ENCODE measurements at places on chromosomes 11 and 22.

DNA sequence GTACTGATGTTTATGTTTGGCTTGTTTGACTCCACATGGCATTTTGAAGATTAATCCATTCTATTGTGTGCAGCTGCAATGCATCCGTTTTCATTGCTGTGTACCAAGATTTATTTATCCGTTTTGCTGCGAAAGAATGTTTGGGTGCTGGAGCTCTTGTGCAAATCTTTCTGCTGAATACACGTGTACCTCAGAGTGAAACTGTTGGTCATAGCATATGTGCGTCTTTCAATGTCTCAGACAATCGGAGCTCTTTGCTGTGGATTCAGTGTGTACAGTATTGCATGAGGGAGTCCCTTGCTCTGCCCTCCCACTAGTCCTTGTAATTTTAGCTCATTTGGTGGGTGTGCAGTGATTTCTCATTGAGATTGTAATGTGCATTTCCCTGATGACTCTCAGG is 545.4 kb downstream of the TBC1D22A start:
- DNase-seq: no peak

DNA sequence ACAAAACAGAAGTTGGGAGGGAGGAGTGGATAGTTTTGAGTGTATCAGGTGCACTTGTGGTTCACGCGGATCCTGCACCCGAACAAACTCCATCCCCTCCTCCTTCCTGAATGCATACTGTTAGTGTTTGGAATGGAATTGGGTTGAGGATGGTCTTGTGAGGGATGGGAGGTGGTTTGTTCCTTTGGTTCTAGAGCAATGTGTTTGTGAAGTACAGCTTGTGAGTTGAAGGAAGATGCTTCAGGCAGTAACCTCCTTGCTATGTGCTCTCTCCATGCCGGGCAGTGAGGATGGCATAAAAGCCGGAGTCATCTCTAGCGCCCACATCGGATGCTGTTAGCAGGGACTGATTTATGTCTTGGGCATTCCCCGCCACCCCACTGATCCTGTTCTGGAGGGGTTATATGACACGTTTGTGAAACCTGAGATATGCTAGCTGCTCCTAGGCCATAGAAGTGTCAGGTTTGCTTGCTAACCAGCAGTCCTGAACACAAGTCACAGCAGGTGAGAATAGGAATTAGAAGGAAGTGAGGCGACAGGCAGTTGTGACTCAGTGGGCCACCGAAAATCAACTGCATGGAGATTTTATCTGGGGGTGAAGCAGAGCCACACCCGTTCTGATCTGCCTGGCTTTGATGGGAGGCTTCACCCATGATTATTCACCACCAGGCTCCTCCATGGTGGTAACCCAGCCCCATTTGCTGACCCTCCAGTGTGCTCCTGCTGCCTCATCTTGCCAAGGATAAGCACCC is 2.2 kb downstream of the BCR start:
- DNase-seq: peak; percentile 63

GRCh38 chr11:118202599-118203422 is 22.0 kb downstream of the JAML start:
- peak; percentile 74 for DNase-seq

DNA sequence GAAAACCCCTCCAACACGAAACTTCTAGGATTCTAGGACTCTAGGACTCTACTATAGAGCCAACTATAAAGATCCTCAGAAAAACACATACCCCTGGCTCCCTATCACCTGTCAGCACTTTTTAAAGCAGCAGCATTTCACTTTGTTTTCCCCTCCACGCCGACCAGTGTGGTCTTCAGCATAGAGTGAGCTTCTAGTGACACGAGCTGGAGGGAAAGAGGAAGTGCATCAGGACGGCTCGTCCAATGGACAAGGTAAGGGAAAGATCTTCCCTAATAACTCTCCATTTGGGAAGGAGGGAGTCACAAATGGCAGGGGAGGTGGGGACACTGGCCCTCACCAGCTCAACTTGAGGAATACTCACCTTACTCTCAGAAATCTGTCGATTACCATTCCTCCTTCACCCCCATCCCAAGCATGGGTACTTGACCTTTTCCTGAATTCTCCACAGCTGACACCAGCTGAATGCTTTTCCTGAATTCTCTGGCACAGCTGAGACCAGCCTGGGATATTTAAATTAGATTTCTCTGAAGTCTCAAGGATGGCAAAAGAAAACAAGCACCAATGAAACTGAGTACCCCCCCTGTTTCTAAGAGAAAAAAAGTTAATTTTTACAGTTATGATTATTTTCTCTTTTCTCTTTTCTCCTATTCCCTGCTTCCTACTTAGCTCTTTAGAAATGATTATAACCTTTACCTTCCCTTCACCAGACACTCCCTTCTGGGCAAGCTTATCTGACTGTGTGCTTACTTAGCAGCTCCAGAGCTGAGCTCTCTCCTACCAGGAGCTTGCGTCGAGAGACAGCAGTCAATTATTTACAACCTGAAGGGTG is 33.3 kb upstream of the NNMT start:
- no peak for DNase-seq

DNA sequence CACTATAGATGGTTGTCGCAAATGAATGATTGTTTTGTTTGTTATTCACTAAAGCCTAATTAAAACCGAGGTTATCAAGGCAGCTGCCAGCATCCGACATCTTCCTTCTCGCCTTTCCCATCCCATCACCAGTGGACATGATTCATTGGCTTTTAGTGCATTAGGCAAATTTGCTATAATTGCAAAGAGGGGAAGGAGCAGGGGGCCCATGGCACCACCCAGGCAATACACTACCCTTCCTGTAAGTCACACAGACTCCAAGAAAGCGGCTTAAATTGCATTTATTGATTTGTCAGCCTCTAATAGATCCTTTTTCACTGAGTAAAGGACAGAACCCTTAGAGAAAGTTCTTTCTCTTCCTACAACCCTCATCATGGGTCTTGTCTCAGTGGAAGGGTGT is 169.2 kb upstream of the NCAM1 start:
- no peak for DNase-seq
